ENCODE measurements at places on chromosomes 5 and 9.

DNA sequence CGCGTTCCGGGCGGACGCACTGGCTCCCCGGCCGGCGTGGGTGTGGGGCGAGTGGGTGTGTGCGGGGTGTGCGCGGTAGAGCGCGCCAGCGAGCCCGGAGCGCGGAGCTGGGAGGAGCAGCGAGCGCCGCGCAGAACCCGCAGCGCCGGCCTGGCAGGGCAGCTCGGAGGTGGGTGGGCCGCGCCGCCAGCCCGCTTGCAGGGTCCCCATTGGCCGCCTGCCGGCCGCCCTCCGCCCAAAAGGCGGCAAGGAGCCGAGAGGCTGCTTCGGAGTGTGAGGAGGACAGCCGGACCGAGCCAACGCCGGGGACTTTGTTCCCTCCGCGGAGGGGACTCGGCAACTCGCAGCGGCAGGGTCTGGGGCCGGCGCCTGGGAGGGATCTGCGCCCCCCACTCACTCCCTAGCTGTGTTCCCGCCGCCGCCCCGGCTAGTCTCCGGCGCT lies at the start of gene DAPK1:
TSS of gene DAPK1 (plus strand) at position 264 of the 442 bp plus-strand sequence. CDS start 1,211 bp downstream, outside the sequence.
- peak; percentile 80 for DNase-seq

GRCh38 chr5:128491291-128491690 lies 46.8 kb downstream of the FBN2 start:
- DNase-seq: no peak

GRCh38 chr9:79577969-79578723 lies 6.4 kb downstream of the TLE4 start:
- no peak for DNase-seq

- DNase-seq: no peak
These were observed 106.2 kb downstream of the MAST4 start for GRCh38 chr5:66702426-66702825.

- DNase-seq: no peak
These were observed 126.4 kb downstream of the DOCK2 start for GRCh38 chr5:169763376-169764017.

DNA sequence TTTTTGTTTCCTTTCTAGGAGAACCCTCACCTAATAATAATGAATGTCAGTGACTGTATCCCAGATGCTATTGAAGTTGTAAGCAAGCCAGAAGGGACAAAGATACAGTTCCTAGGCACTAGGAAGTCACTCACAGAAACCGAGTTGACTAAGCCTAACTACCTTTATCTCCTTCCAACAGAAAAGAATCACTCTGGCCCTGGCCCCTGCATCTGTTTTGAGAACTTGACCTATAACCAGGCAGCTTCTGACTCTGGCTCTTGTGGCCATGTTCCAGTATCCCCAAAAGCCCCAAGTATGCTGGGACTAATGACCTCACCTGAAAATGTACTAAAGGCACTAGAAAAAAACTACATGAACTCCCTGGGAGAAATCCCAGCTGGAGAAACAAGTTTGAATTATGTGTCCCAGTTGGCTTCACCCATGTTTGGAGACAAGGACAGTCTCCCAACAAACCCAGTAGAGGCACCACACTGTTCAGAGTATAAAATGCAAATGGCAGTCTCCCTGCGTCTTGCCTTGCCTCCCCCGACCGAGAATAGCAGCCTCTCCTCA lies 87.1 kb downstream of the OSMR start:
- no peak for DNase-seq

GRCh38 chr9:5485378-5486085 lies 24.8 kb upstream of the PDCD1LG2 start:
- DNase-seq: no peak

DNA sequence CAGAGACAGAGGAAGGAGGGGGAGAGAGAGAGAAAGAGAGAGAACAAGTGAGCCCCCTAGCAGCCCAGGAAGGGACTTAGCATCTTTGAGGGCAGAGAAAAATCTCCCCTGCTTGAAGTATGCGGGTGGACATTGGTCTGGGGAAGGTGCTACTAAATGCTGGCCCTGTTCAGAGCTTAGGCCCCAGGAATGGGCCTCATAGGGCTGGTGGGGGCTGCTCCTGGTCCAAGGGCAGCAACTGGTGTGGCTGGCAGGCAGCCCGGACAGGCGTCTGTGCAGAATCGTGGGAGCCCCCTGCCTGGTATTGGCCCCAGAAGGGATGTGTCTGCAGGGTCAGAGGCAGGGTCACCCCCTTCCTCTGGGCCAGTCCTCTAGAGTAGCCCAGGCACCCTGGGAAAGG lies 47.8 kb upstream of the SUSD3 start:
- no peak for DNase-seq

- DNase-seq: no peak
These were observed 56.4 kb downstream of the PFDN1 start for GRCh38 chr5:140246378-140247122.

GRCh38 chr9:108759835-108760234 lies 96.0 kb downstream of the ACTL7B start:
- DNase-seq: no peak

- DNase-seq: no peak
These were observed 14.7 kb downstream of the FBP1 start for GRCh38 chr9:94624629-94625028.

DNA sequence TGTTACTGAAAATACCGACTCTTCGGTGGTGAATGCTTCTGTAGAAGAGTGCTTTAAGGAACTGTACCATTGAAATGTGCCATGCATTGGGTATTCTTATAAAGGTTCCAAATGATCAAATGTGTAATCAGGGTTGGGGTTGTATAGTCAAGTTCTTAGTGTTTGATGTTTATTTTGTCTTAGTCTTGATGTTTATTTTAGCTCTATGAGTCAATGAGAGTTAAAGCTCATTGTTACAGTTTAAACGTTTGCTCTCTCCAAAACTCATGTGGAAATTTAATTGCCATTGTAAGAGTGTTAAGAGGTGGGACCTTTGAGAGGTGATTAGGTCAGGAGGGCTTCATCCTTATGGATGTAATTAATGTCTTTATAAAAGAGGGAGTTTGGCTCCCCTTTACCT lies 153.0 kb downstream of the FER start:
- DNase-seq: no peak

- DNase-seq: no peak
These were observed 2292.6 kb upstream of the C9orf72 start for GRCh38 chr9:29865764-29866313.

DNA sequence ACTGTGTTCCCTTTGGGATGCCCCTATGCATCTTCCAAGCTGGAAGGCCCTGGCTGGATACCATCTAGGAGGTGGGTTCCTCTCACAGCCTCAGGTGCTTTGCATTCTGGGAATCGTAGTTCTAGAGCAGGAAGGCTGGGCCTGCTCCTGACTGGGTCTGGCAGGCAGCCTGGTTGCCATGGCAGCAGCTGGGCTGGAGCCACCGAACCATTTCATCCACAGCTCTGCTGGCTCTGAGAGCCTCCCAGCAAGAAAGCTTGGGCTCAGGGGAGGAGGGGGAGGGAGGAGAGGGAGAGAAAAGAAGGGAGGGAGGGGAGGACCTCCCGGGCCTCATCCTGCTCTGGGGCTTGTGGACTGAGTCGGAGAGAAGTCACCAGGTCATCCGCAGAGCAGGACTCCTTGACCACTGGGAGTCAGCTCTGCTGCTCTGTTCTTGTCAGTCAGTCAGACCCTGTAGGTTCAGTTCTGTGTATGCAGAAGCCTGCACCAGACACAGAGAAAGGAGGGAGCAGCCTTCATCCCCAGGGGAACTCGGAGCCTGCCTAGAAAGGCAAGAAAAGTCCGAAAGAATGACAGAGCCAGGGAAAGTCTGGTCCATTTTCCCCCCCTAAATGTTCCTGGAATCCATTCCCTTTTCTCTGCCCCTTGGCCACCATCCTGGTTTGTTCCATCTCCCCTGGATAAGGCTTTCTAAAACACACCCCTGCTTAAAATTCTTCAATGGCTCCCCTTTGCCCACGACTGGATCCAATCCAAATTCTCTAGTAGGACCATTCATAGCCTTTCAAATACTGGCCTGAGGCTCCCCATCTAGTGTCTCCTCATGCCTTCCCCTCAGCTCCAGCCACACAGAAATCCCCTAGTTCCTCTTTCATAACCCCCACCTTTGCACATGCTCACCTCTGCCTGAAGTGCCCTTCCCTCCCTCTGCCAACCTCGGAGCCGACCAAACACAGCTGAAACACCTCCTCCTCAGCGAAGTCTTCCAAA lies 65.4 kb upstream of the ARAP3 start:
- peak; percentile 81 for DNase-seq

DNA sequence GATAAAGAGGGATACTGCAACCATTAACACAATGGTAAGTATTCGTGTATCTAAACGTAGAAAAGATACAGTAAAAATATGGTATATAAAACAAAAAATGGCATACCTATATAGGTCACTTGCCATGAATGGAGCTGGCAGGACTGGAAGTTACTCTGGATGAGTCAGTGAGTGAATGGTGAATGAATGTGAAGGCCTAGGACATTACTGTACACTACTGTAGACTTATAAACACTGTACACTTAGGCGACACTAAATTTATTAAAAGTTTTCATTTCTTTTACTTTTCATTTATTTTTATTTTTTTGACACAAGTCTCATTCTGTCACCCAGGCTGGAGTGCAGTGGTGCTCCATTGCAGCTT lies 14.1 kb downstream of the TDRD7 start:
- DNase-seq: no peak

DNA sequence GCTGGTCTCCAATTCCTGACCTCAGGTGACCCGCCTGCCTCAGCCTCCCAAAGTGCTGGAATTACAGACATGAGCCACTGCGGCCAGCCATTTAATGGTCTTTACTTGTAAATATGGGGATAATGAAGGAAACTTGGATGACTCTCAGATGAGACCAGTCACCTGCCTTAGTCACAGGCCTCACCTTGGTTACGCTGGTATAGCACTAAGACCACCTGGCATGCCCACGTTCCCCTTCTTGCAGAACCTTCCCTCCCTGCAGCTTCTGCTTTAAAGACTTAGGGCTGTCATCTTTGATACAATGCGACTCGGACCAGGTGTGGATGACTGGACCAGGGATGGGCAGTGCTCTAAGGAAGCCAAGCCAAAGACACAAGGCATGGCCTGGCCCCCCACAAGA lies 629.9 kb downstream of the CCDC171 start:
- DNase-seq: no peak

GRCh38 chr9:32867026-32867425 lies 83.7 kb downstream of the TMEM215 start:
- DNase-seq: no peak

- DNase-seq: no peak
These were observed 19.9 kb downstream of the CCNH start for GRCh38 chr5:87392801-87393200.

DNA sequence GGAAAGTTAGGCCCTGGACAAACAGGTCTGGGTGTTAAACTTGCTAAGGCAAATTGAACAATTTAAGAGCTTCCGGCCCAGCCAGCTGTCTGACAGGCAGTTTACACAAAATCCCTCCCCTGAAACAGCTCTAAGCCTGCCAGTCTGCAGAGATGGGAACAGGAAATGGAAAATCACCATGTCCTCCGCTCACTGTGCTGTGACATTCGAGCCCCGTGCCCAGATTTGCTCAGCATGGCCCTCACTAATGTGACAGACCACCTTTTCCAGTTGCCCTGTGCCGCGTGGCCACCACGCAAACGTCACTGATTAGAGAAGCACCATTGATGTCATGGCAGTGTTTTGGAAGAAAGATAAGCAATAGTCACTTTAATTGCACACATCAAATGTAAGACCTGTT lies 41.0 kb downstream of the CCNJL start:
- DNase-seq: no peak

- no peak for DNase-seq
These were observed 50.9 kb downstream of the ZNF474 start for GRCh38 chr5:122180146-122180712.

DNA sequence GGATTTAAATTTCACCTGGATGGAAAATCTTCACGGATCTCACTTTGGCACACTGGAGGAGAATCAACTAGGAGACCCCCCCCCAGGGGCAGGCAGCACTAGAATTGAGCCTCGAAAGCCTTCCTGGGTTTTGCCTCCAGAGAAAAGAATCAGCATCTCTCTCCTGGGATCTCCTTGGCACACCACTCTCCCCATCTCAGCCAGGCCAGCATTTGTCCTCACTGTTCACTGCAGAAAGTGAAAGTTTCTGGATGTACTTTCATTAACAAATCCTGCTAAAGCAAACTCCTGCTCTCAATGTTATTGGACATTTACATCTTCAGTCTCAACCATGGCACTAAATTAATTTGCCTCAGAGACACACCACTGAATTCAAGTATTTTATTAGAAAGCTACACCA lies 312.2 kb downstream of the SLIT3 start:
- no peak for DNase-seq

- DNase-seq: no peak
These were observed 49.7 kb downstream of the ACTBL2 start for GRCh38 chr5:57432876-57433275.

- DNase-seq: peak; percentile 15
These were observed 94.5 kb downstream of the PDE4D start for GRCh38 chr5:59798862-59799667.

DNA sequence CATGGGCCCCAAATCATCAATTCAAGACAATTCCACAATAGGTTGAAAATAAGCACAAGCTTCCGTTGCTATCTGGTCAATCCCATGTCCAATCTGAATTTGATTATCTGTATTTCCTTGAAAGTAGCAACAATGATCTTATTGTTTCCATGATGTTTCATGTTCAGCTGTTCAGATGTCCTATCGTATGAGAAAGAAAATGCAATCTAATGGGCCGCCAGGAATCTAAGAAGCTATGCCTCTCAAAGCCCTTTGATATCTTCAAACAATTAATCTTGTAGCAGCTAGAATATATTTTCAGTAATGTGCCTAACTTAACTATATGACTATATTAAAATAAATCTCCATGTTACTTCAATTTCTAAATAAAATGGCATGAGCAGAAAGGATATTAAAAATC lies 32.1 kb upstream of the ALDOB start:
- DNase-seq: no peak

DNA sequence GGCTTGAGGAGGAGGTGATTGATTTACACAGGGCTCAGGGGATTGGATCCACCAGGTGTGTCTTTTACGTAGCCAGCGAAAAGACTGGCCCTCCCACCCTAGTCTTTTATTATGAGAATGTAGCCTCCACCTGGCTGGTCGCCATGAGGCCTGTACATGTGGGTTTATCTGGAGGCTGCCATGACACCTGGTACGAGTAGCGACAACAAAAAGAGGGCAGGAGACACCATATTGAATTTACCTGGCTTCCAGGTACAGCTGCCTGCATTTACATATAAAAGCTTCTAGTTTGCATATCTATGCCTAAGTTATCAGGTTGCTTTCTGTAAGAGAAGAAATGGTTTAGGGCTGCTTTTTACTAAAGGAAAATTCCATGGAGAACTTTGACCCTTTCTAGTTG lies 1173.7 kb upstream of the SEMA6A start:
- no peak for DNase-seq

GRCh38 chr9:1440256-1440655 lies 390.1 kb downstream of the DMRT2 start:
- no peak for DNase-seq

DNA sequence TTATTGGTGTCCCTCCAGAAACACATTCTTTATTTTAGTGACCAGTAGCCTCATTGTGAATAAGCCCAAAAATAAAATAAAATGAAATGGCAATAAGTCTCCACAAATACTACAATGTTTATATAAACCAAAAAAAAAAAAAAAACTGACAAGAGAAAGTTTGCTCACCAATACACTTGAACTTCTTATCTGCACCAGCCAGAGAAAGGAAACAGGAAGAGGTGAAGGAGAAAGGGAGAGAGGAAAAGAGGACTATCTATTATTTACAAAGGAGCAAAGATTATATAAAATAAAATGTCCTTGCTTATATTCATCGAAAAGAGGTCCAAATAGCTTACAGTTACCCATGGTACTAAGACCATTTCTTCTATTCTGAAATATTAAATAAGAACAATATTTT lies 176.4 kb upstream of the CCNG1 start:
- no peak for DNase-seq

GRCh38 chr9:68727636-68728035 lies 22.6 kb downstream of the PIP5K1B start:
- no peak for DNase-seq

- peak; percentile 80 for DNase-seq
These were observed 98.5 kb upstream of the SPATA31C2 start for GRCh38 chr9:88236511-88237478.

Measured in left lung (tissue), 14 donors.